Epithelial cell of alveolus of lung (primary cell): ENCODE measurements at places on chromosomes 1 and 21. TPM values are rescaled to one million over a fixed set of nuclear protein-coding genes. Genes with fewer than 3 reads are reported as not detected.

TFF1 gene
- not detected in 2 replicates for total RNA-seq

CNR2 gene
- total RNA-seq = not detected in 2 replicates

SELP gene
- not detected in 2 replicates for total RNA-seq

CD2 gene
- total RNA-seq = not detected in 2 replicates

HHIPL2 gene
- total RNA-seq = not detected in 2 replicates

BCAR3 gene
- total RNA-seq = 8.7 and 32.8 TPM in 2 replicates

CASQ2 gene
- 1.5 TPM in 1 of 2 replicates, not detected in the other for total RNA-seq
